Activated CD4-positive, alpha-beta T cell treated with anti-CD3 and anti-CD28 coated beads, Interleukin-2, amount 10 ng/mL, durations not matched to agents 24 days and 14 days (primary cell): ENCODE measurements at places on chromosomes 6 and 20. TPM values are rescaled to one million over a fixed set of nuclear protein-coding genes. Genes with fewer than 3 reads are reported as not detected.

Gene DSP
- total RNA-seq = 0.02 TPM in 1 of 2 replicates, not detected in the other

Gene GNAS-AS1
- total RNA-seq = 0.64 and 1.6 TPM in 2 replicates

Gene GCNT2
- total RNA-seq = 1.9 and 2.5 TPM in 2 replicates

Gene TAF4
- 25.6 and 26.6 TPM in 2 replicates for total RNA-seq

Gene C6orf52
- total RNA-seq = 2.2 and 3.0 TPM in 2 replicates

Gene KIF6
- 0.17 and 0.33 TPM in 2 replicates for total RNA-seq

Gene NRSN1
- not detected in 2 replicates for total RNA-seq

Gene RUNX2
- total RNA-seq = 17.1 and 18.3 TPM in 2 replicates

Gene TSBP1
- not detected in 2 replicates for total RNA-seq

DNA sequence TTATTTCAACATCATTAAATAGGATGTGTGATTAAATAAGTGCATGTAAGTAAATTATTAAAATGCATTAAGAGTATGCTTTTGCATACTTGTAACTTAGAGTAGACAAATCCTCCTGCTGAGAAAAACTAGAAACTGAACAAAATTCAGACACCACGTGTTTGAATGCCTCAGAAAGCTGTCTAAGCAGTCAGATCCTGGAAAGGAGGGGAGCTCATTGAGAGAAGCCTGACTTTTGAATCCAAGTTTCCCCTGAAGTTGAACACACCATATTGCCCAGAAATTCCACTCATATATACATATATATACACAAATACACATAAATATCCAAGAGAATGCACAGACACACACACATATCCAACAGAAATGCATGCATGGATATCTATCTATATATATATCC lies 190.0 kb upstream of the BMP2 start:
- no peaks in the 10 kb centered on the region for H3K27me3 ChIP-seq
- no peak for DNase-seq
- no peaks in the 10 kb centered on the region for H3K4me1 ChIP-seq
- H3K27ac ChIP-seq = no peak overlapping the region
- H3K4me3 ChIP-seq = no peak overlapping the region
- H3K36me3 ChIP-seq = no peaks in the 10 kb centered on the region

GRCh38 chr20:44181611-44182010 lies 5.4 kb downstream of the JPH2 start:
- H3K27me3 ChIP-seq = peaks cover 46% of the 10 kb centered on the region
- H3K27ac ChIP-seq = no peak overlapping the region
- H3K4me3 ChIP-seq = no peak overlapping the region
- H3K36me3 ChIP-seq = no peaks in the 10 kb centered on the region
- no peak for DNase-seq

DNA sequence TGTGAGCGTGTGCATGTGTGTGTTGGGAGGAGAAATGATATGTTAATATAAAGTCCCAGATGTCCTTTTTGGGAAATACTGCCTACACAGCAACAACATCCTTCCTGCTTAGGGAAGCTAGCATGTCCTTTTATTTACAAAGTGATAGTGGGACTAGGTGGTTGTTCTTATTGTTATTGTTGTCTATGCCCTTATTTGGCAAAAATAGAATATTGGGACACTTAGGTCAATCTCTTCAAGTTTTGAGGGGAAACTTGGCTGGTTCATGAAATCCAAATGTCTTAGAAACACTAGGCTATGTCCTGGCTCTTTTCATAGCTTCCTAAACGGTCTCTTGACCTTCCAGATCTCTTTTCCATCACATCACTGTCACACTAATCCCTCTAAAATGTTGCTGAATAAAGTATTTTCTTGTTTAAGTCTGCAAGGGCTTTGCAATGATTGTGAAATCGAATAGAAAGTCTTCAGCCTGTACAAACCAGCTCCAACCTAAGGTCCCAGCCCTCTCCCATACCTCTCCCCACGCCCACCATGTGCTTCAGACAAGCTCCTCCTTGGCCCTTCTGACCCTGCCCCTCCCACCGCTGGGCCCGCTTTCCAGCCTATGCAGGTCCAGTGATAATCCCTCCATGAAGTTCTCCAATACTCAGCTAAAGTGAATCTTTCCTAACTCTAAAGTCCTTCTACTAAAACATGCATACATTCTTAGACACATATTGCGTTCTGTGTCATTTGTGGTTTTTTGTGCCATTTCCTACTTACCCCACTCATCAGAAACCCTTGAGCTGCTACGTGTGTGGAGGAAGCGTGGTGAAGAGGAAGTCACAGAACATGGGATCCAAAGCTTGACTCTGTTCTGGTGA lies 205.1 kb downstream of the LY86 start:
- H3K27ac ChIP-seq = peak overlapping the region; percentile 35
- DNase-seq = peak; percentile 64
- H3K4me1 ChIP-seq = peaks cover 43% of the 10 kb centered on the region
- no peaks in the 10 kb centered on the region for H3K36me3 ChIP-seq

- H3K4me3 ChIP-seq = no peak overlapping the region
- peaks cover 34% of the 10 kb centered on the region for H3K4me1 ChIP-seq
- no peaks in the 10 kb centered on the region for H3K27me3 ChIP-seq
- H3K36me3 ChIP-seq = no peaks in the 10 kb centered on the region
- DNase-seq = no peak
Observed at GRCh38 chr6:10526156-10526555, 5.0 kb downstream of the GCNT2 start.

GRCh38 chr6:138372711-138373463 lies 4.8 kb upstream of the SMIM28 start:
- H3K27me3 ChIP-seq = peaks cover 11% of the 10 kb centered on the region
- peaks cover 2% of the 10 kb centered on the region for H3K4me1 ChIP-seq
- no peak overlapping the region for H3K4me3 ChIP-seq

DNA sequence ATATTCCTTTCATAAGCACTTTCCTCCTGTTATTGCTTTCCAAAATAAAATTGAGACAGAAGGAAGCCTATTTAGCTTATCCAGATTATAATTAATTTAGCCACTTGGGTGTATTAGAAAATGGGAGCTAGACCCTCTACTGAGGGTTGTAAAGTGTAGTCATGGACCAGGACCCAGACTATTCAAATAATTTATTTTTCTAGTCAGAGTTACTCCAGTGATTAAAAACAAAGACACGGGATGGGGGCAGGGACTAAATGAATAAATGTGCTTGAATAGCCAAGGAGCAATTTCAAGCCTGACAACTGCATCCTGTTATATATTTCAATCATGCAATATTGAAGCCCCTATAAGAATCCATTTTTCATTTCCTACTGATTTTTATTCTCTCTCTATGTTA lies 41.6 kb downstream of the KLHL32 start:
- H3K27ac ChIP-seq = no peak overlapping the region
- no peak for DNase-seq
- H3K4me1 ChIP-seq = no peaks in the 10 kb centered on the region
- no peaks in the 10 kb centered on the region for H3K36me3 ChIP-seq
- H3K4me3 ChIP-seq = no peak overlapping the region
- H3K27me3 ChIP-seq = no peaks in the 10 kb centered on the region

GRCh38 chr20:50523552-50524167 lies 13.5 kb downstream of the PTPN1 start:
- H3K4me1 ChIP-seq = peaks cover 41% of the 10 kb centered on the region
- H3K4me3 ChIP-seq = peak overlapping the region; percentile 41
- H3K36me3 ChIP-seq = peaks cover 26% of the 10 kb centered on the region
- peak overlapping the region; percentile 80 for H3K27ac ChIP-seq

DNA sequence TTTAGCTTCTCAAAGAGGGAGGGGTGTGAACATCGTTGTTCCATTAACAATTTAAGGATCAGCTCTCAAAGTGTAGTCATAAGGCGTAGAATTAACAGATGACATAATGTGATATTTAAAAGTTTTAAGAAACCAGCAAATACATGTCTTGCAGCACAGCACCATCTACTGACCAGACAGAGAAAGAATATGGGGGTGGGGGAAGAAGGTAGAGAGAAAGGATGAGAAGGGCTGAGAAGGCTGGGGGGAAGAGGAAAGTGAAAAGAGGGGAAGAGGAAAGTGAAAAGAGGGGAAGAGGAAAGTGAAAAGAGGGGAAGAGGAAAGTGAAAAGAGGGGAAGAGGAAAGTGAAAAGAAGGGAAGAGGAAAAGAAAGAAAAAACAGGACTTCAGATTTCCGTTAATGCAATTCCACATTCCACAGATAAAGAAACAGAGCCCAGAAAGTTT lies 80.9 kb downstream of the HAO1 start:
- no peaks in the 10 kb centered on the region for H3K36me3 ChIP-seq
- no peaks in the 10 kb centered on the region for H3K27me3 ChIP-seq
- H3K4me1 ChIP-seq = no peaks in the 10 kb centered on the region
- peak; percentile 59 for DNase-seq
- H3K4me3 ChIP-seq = no peak overlapping the region

GRCh38 chr20:53672484-53673129 lies 79.0 kb upstream of the ZNF217 start:
- no peak overlapping the region for H3K27ac ChIP-seq
- H3K27me3 ChIP-seq = no peaks in the 10 kb centered on the region
- H3K4me1 ChIP-seq = peaks cover 4% of the 10 kb centered on the region
- no peaks in the 10 kb centered on the region for H3K36me3 ChIP-seq
- DNase-seq = no peak

GRCh38 chr6:76220805-76221204 lies 148.3 kb upstream of the IMPG1 start:
- no peaks in the 10 kb centered on the region for H3K4me1 ChIP-seq
- no peak overlapping the region for H3K27ac ChIP-seq

DNA sequence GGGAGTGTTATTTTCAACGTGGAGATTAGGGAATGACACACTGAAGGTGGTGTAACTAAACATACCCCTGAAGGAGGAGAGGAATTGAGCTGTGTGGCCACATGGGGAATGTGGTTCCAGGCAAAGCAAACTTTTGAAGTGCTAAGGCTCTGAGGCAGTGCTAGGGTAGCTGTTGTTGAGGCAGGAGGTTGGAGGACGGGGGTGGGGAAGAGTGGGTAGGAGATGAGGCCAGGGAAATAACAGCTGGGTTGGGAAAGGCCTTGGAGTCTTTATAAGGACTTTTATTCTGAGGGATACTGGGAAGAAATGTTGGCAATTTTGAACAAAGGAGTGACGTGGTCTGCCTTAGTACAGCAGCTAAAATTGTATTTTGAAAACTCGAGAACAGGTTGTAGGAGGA lies 13.0 kb downstream of the RPRD1B start:
- no peak for DNase-seq
- H3K27ac ChIP-seq = peak overlapping the region; percentile 82

GRCh38 chr6:151948002-151948743 lies 140.7 kb downstream of the ESR1 start:
- no peak overlapping the region for H3K27ac ChIP-seq
- no peak for DNase-seq
- H3K27me3 ChIP-seq = peaks cover 10% of the 10 kb centered on the region
- no peak overlapping the region for H3K4me3 ChIP-seq

- H3K36me3 ChIP-seq = no peaks in the 10 kb centered on the region
- H3K4me1 ChIP-seq = no peaks in the 10 kb centered on the region
- peaks cover 2% of the 10 kb centered on the region for H3K27me3 ChIP-seq
- no peak overlapping the region for H3K4me3 ChIP-seq
Observed at GRCh38 chr20:57180954-57181353, 85.5 kb downstream of the BMP7 start.

DNA sequence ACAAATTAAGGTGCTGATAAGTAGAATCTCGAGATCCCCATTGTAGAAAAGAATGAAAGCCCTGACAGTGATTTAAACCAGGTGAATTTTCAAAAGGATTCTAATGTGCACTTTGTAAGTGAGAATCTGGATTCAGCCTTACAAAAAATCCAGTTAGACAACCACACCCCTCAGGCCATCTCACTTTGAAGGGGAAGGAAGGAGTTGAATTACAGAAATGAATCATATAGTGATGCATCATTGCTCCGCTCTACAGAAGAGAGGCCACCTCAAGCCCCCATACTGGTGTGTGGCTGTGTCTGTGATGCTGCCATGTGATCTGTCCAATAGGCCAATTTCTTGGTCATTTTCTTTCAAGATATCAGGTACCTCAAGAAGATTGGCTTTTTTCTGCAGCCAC lies 85.5 kb upstream of the NT5E start:
- no peak overlapping the region for H3K27ac ChIP-seq
- peaks cover 1% of the 10 kb centered on the region for H3K36me3 ChIP-seq
- DNase-seq = no peak
- H3K4me3 ChIP-seq = no peak overlapping the region
